ENCODE measurements at places on chromosomes 7 and 10. TPM values are rescaled to one million over a fixed set of nuclear protein-coding genes. Genes with fewer than 3 reads are reported as not detected.
A peak's percentile ranks its signal among the peaks of the same experiment; 100 is the strongest.

DNA sequence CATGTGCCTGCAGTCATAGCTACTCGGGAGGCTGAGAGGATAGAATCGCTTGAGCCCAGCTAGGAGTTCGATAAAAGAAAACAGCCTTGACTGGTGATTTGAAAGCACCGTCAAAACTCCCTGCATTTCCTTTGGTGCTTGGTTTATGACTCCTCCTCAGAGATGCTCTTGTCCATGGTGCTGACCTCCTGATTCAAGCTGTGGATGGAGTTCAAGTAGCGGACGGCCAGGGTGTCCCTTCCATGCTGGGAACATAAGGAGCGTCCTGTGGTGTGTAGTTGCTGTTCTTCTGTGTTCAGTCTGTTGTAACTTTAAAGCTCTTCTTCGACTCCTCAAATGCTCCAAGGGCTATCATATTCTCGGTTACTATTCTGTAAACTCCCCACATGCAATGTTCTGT is 382.5 kb upstream of the KIAA1217 start:
- no peak for DNase-seq

OR2A7 gene
- total RNA-seq = not detected

- peak; percentile 65 for DNase-seq
Observed at GRCh38 chr7:67625257-67625737, 628.7 kb downstream of the TYW1 start.

DNA sequence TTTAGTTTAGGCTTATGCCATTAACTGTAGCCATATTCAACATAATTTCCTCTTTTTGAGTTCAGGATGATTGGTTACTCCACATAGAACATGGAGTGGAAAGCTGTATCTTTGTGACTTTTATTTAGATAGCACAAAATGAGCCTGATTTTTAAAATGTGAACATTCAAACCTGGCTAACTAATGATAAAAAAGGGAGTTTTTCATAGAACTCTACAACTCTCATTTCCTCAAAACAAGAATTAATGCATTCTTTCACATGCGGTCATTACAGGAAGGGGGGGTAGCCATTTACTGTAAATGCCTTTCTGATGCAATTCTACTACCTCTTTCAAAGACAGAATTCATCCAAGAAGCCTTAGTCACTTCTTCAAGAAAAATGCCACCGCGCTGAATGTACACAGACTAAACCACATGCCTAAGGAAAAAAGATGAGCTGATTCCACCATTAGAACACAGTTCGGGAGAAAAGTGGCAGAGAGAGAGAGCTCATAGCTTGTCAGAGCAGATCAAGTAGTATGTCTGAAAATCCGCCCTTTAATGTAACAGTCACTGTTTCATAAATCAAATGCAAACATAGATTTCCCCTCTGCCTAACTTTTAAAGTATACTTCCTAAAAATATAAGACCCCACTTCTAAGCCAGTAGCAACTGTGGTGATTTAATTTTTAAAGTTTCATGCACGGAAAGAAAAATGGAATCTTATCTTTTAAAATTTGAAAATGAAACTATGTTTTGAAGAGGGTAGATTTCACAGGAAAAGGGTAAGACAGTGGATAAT is 226.4 kb upstream of the KLF14 start:
- DNase-seq = no peak

VAX1 gene
- total RNA-seq = not detected
